Fibroblast of skin of scalp (primary cell): ENCODE measurements at places on chromosomes 5 and 9.
A peak's percentile ranks its signal among the peaks of the same experiment; 100 is the strongest.

DNA sequence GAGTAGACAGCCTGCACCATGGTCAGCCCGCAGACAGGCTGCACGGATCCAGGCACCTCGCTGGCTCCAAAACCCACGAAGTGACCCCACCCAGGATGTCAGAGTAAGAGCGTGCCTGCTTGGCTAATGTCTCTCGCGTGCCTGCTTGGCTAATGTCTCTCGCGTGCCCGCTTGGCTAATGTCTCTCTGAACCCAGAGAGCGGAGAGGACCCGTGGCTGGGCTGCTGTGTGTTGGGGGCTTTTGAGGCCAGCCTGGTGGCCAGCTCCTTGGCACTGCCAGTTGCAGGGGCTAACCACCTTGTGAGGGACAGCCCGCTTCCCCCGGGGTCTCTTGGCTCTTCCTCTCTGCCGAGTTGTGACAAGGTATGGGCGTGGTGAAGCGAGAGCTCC lies 8.9 kb upstream of the RXRA start:
- DNase-seq, result peak; percentile 51

DNA sequence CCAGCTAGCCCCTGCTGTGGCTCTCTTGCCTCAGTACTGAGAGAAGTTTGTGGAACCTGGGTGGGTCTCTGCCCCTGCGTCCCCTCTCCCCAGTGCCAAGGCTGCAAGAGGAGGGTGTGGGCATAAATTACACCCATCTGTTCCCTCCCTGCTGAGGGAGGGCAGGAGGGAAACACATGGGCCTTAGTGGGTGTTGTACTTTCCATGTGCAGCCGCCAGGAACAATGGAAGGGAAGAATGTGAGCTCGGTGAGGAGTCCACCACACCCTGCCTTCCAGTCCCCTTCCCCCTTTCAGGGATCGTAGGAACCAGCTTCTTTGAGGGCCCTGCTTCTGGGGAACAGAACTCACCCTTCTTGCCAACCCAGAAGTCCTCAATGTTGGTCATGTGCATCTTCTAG lies 138.2 kb upstream of the KLF4 start:
- DNase-seq, result no peak

DNA sequence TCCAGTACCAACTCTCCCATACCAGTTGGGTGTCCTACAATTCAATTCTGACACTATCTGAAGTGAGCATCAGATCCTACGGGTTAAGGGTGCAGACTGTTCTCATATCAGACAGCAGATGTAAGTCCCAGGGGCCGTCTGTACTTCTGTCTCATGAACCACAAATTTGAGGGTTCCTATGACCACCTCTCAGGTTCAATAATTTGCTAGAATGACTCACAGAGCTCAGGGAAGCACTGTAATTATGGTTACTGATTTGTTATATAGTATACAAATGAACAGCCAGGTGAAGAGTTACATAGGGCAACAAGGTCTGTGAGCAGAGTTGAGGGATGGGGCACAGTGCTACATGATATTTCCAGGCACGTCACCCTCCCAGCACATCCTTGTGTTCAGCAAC lies 499.1 kb downstream of the DMAC1 start:
- DNase-seq, result no peak

DNA sequence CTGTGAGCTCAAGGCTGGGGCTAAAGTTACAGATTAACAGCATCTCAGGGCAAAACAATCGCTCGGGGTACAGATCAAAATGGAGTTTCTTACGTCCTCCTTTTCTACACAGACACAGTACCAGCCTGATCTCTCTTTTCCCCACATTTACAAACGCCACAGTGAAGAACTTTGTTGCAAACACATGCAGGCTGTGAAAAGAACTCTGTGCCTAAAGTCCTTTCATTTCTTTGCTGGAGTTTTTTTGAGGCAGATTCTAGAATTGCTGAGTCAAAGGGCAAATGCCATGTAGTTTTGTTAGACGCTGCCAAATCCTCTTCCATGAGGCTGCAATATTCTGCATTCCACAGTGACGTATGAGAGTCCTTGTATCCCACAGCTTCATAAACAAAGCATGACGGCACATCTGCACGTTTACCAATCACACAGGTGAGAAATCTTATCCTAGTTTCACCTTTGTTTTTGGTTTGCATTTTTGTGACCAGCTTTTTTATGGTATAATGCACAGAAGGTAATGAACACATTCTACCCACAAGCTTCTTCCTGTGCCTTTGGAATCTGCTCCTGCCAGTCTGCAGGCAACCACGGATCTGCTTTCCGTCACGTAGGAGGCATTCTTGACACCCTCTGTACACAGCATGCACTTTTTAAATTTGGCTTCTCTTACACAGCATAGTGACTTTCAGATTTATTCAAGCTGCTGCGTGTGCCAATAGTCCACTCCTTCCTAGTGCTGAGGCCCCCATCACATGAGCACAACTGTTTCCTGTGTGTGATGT lies 44.6 kb upstream of the LPCAT1 start:
- peak; percentile 88 for DNase-seq

GRCh38 chr5:150144246-150144801 lies 11.3 kb downstream of the PDGFRB start:
- DNase-seq, result peak; percentile 91

GRCh38 chr5:76521240-76521758 lies 101.9 kb downstream of the F2RL2 start:
- peak; percentile 78 for DNase-seq

- DNase-seq, result no peak
Observed at GRCh38 chr5:177553671-177554429, 513 bp downstream of the FAM193B start.

DNA sequence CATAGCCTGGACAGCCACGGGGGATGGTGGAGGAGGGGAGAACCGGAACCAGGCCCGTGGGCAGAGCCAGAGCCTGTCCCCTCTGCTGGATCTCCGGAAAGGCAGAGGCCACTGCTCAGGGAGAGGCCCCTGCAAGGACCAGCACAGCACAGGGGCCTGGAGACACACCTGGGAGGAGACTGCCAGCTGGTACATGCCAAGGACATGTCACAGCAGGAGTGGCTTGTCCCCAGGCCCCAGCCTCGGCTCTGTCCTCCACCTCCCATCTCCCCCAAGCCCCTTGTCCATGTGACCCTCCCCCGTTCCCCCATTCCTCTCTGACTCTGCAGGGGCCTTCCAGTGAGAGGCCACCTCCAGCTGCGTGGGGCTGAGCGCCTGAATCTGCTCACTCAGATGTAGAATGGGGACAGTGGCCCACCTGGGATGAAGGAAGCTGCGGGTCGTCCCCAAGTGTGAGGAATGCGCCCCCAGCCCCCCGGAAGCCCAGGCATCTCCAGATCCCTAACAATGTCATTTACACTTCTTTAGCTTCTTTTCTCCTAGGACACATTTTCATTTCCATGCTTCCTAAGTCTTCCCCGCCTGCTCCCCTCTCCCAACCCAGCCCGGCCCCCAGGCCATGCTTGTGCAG lies 349.6 kb upstream of the IRX2 start:
- no peak for DNase-seq

GRCh38 chr9:114093761-114094505 lies 5.2 kb downstream of the KIF12 start:
- no peak for DNase-seq

DNA sequence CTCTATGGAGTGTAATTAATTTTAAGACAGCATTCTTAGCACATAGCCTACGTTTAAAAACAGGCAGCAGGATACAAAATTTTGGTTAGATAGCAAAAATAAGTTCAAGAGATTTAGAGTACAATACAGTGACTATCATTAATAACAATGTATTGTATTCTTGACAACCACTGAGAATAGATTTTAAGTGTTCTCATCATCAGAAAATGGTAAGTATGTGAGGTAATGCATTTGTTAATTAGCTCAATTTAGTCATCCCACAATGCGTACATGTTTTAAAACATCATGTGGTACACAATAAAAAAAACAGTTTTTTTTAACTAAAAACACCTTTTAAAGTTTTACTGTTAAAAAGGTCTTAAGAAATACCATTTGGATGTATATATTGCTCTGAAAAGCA lies 94.2 kb downstream of the MUSK start:
- no peak for DNase-seq

DNA sequence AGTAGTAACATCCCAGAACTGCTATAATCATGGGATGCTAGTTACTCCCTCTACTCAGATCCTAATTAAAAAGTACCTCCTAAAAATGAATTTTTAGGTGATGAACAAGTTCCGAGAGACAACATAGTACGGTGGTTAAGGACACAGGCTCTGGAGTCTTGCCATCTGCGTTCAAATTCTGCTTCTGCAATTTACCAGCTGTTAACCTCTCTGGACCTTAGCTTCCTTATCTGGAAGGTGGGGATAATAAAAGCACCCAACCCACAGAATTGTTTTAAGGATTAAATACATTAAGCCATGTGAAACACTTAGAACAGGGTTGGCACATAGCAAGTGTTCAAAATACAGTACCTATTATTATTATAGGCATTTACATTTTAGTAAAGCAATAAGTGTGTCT lies 77.5 kb upstream of the XPA start:
- DNase-seq, result no peak

GRCh38 chr5:173334808-173335207 lies 6.6 kb upstream of the STC2 start:
- peak; percentile 51 for DNase-seq

DNA sequence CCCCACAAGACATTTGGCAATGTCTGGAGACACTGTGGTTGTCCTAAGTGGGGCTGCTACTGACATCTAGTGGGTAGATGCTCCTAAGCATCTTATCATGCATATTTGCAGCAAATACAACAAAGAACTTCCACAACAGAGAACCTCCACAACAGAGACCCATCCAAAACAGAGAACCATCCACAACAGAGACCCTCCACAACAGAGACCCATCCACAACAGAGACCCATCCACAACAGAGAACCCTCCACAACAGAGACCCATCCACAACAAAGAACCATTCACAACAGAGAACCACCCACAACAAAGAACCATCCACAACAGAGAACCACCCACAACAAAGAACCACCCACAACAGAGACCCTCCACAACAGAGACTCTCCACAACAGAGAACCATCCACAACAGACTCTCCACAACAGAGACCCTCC lies 32.8 kb downstream of the ARPC5L start:
- peak; percentile 49 for DNase-seq

GRCh38 chr9:123544007-123544827 lies 188.2 kb downstream of the CRB2 start:
- DNase-seq, result peak; percentile 52

- peak; percentile 24 for DNase-seq
Observed at GRCh38 chr5:32100230-32100629, 73.9 kb downstream of the GOLPH3 start.

DNA sequence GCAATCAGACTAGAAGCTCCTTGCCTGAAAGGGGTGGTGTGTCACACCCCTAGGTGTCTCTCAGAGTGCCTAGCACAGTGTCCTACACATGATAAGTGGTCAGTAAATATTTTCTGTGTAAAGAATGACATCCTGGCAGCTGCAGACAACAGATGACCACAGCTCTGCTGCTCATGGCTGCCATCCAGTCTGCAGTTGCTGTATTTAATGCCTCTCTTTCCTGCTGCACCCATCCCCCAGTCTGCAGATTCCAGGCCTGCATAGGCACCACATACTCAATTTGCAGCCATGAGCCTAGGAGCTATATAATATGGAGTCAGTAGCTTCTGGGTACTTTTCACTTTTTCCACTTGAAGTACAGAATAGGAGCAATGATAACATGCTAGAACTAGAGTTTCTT lies 94.9 kb upstream of the NR4A3 start:
- DNase-seq, result peak; percentile 4

DNA sequence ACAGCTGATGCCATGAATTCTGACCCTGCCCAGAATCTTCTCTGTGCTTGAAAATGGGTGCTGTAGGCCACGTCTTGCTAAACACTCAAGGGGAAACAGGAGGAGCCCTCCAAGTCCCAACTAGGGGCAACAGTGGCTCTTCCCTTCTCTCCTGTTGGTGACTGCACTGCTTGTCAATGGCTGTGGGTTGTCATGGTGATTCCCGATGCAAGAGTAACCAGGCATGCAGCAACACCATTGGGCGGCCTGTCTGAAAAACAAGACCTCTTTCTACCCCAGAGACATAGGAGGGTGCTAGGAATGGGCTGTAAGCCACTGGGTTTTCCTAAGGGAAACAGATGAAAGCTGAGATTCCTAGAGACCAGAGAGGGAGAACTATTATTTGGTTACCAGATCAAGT lies 201.7 kb upstream of the PANK3 start:
- DNase-seq, result no peak
